ENCODE measurements at places on chromosomes 3 and 15. TPM values are rescaled to one million over a fixed set of nuclear protein-coding genes. Genes with fewer than 3 reads are reported as not detected.

- H3K36me3 ChIP-seq: peaks cover 34% of the 10 kb centered on the region
- DNase-seq: no peak
- no peaks in the 10 kb centered on the region for H3K4me1 ChIP-seq
- H3K27me3 ChIP-seq: no peaks in the 10 kb centered on the region
Measured at GRCh38 chr3:183774631-183775030, 50.7 kb downstream of the MAP6D1 start.

DNA sequence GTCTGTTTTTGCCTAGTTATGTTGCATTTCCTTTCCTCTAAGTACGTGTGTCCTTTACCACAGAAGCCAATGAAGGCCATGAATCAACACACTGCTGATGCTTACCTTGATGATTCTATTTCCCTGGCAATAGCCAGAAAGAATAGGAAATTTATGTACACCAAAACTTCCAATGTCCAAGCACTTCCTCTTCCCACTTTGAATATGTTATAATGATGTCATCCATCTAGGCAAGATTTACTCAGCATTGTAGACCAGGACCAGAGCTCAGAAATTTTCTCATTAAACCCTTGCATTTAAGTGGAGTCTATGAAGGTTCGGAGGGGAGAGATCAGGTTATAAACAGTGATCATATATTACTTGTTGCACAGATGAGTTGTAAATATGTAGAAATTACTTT lies 126.0 kb downstream of the THRB start:
- no peak overlapping the region for H3K4me3 ChIP-seq
- no peak for DNase-seq
- H3K27ac ChIP-seq: no peak overlapping the region
- H3K27me3 ChIP-seq: no peaks in the 10 kb centered on the region
- no peaks in the 10 kb centered on the region for H3K4me1 ChIP-seq

GRCh38 chr15:67096546-67097294 lies 31.3 kb downstream of the SMAD3 start:
- no peak for DNase-seq
- H3K36me3 ChIP-seq: peaks cover 34% of the 10 kb centered on the region
- no peak overlapping the region for H3K4me3 ChIP-seq
- H3K27ac ChIP-seq: no peak overlapping the region
- peaks cover 2% of the 10 kb centered on the region for H3K27me3 ChIP-seq

- no peak for DNase-seq
- H3K4me3 ChIP-seq: no peak overlapping the region
- H3K27ac ChIP-seq: no peak overlapping the region
- no peaks in the 10 kb centered on the region for H3K36me3 ChIP-seq
Measured at GRCh38 chr3:35757991-35758757, 118.8 kb downstream of the ARPP21 start.

The FBXL2 gene
- not detected for total RNA-seq

DNA sequence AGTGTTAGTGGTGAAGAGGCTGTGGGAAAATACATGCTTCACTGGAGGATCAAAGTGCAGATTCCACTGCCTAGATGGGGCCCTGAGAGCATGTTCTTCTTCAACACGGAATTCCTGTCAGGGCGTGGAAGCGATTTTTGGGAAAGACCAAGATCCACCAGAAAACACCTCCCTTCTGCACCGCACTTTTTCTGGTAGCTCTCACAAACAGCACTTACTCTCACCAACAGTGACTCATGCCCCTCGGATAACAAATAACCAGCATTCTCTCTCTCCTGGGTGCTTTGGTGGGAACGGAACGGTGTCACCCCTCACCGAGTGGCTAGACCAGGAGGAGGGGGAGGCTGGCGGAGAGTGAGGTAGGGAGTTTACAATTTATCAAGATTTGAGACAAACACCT lies 40.1 kb downstream of the ADAMTSL3 start:
- no peaks in the 10 kb centered on the region for H3K4me1 ChIP-seq
- H3K27ac ChIP-seq: no peak overlapping the region
- H3K4me3 ChIP-seq: no peak overlapping the region
- H3K36me3 ChIP-seq: no peaks in the 10 kb centered on the region
- no peak for DNase-seq
- H3K27me3 ChIP-seq: no peaks in the 10 kb centered on the region

The HACD3 gene
- total RNA-seq: 33.3 TPM

DNA sequence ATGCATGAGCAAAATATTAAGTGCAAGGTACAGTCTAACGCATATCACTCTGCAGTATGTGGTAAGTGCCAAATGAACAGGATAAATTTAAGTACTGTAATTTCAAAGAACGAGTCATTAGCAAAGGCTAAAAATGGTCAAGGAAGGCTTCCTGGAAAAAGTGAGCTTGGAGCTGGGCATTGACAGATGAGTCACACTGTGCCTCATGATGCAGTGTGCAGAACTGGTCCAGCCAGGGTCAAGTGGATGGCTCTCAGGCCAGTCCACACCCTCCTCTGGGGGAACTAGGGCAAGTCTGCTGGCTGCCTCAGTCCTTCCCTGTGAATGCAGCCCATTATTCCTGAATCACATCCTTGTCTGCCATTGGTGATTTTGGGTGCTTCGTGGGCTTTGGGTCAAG lies 76.3 kb downstream of the CACNA1D start:
- H3K27ac ChIP-seq: no peak overlapping the region
- DNase-seq: no peak
- H3K27me3 ChIP-seq: peaks cover 10% of the 10 kb centered on the region
- H3K4me1 ChIP-seq: no peaks in the 10 kb centered on the region

DNA sequence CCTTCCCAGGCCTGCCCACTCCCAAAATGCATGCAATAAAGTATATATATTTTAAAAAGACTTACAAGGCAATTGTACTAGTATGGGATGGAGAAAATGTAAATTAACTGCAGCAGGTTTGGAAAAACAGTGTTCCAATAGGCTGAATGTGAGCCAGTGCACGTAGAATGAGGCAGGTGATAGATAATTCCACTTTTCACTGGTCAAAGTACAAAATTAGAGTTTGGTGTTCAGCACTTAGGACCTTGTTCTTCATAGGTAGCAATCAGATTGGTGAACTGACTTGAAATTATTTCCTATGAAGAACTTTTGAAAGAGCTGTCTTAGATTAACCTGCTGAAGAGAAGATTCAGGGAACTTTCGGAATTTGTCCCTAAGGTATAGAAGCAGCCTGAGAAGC lies 1.9 kb downstream of the WDR48 start:
- DNase-seq: no peak
- H3K27ac ChIP-seq: no peak overlapping the region
- no peaks in the 10 kb centered on the region for H3K27me3 ChIP-seq
- H3K4me1 ChIP-seq: peaks cover 22% of the 10 kb centered on the region
- H3K4me3 ChIP-seq: no peak overlapping the region
- no peaks in the 10 kb centered on the region for H3K36me3 ChIP-seq

The RPN1 gene
- total RNA-seq: 118 TPM

DNA sequence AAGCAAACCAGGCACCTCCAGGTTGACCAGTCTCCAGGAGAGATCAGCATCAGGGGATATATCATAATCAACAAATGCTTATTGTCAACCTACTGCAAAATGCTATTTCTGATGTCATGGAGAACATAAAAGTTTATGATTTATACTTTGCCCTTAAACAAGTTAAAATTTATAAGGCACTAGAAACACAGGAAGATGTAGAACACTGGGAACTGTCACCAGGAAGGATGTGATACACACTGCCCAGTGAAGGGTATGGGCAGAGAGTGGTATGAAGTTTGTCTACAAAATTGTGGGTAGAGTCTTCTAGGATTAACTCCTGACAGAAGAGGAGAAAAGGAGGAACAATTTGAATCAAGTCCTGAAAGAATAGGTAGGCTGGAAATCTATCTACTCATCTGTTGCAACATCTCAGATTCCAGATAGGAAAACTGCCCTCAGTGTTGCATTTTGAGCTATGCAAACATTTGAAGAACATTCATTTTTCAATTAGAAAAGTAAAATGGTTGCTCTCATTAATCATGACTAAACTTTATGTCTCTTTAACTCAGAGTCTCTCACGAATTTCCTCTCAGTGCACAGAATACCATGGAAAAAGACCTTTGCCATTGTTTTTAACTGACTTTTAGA lies 105.9 kb upstream of the SKOR1 start:
- peaks cover 3% of the 10 kb centered on the region for H3K36me3 ChIP-seq
- H3K27ac ChIP-seq: no peak overlapping the region
- DNase-seq: no peak
- no peak overlapping the region for H3K4me3 ChIP-seq
- no peaks in the 10 kb centered on the region for H3K27me3 ChIP-seq
- H3K4me1 ChIP-seq: no peaks in the 10 kb centered on the region

The KLHL40 gene
- total RNA-seq: not detected

DNA sequence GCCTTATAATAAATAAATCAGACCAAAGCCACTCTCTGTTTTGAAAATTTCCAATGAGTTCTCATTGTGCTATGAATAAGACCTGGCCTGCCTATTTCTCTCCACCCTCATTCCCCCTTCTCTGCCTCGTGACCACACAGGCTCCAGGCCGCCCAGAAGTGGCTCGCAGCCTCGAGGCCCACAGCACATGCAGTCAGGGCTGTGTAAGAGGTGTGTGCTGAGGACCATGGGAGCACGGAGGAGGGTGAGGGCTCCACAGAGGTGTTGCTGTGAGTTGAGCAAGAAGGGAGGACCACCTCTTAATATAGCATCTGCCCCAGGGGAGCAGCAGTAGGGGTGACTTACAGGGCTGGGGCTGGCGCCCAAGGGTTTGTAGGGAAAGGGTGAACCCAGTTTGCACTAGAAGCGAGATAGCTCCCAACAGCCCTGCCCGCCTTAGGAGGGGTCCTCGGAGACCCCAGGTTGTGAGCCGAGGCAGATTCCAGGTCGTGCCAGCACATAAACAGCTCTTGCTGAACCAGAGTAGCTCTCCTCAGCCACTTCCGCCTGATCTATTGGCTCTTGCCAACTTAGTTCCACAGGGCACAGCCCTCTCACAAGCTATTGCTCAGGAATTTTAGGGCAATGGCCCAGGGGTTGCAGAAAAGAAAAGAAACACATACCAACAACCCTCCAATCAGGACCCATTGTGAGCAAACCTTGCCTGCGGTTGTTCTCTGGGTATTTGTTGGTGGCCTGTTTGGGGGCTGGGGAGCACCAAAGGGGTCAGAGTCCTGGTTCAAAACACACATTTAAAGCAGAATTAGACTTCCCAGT lies 117.7 kb downstream of the MYLK start:
- no peak for DNase-seq
- H3K27me3 ChIP-seq: peaks cover 11% of the 10 kb centered on the region
- H3K27ac ChIP-seq: no peak overlapping the region
- H3K36me3 ChIP-seq: no peaks in the 10 kb centered on the region
- H3K4me1 ChIP-seq: no peaks in the 10 kb centered on the region

GRCh38 chr3:106215047-106215446 lies 346.2 kb upstream of the CBLB start:
- peaks cover 21% of the 10 kb centered on the region for H3K4me1 ChIP-seq
- no peak for DNase-seq
- peak overlapping the region; percentile 1 for H3K4me3 ChIP-seq
- peak overlapping the region; percentile 72 for H3K27ac ChIP-seq

The RBMS3 gene
- total RNA-seq: 0.74 TPM

- H3K27me3 ChIP-seq: peaks cover 9% of the 10 kb centered on the region
- H3K27ac ChIP-seq: no peak overlapping the region
- H3K4me1 ChIP-seq: no peaks in the 10 kb centered on the region
- H3K36me3 ChIP-seq: no peaks in the 10 kb centered on the region
- no peak for DNase-seq
Measured at GRCh38 chr3:119329551-119329950, 35.4 kb downstream of the ARHGAP31 start.

DNA sequence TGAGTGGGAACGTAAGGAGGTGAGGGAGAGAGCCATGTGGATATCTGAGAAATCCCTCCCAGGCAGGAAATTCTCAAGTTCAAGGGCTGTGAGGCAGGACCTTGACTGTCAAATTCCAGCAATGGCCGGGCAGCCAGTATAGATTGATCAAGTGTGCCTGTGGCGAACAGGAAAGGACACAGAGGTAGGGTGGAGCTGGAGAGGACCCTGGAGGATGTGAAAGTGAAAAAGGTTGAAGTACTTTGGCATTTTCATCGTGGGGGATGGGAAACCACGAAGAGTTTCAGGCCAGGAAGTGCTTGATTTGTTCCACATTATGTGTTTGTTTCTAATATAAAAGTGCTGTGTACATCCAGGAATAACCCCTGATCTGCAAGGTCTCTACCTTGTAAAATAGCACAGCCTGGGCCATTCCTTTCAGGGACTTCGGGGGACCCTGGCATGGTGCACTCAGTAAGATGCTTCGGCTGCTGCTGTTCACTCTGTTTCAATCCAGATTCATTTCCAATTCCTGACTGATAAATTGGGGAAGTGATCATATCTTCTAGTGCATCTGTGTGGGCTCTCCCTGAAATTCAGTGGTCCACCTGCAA lies 156.6 kb downstream of the MCTP2 start:
- H3K36me3 ChIP-seq: peaks cover 24% of the 10 kb centered on the region
- DNase-seq: peak; percentile 28
- H3K27ac ChIP-seq: peak overlapping the region; percentile 75
- H3K27me3 ChIP-seq: no peaks in the 10 kb centered on the region
- peaks cover 24% of the 10 kb centered on the region for H3K4me1 ChIP-seq

DNA sequence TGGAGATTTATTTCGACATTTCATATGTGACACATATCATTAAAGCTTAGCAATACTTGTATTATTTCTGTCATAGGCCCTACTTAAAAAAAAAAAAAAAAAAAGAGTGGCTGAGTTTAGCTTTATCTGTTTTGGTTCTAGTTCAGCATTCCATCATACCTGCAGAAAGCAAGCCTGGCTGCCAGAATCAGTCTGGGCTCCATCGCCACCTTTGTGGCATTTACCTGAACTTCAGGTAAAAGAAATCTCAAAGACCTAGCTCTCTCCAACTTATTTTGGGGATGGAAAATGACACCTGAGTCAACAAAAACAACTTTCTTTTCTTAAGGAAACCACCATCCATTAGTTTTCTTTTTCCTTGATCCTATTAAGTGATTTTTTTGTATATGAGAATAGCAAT lies 82.1 kb downstream of the NEK10 start:
- no peak overlapping the region for H3K4me3 ChIP-seq
- H3K27me3 ChIP-seq: no peaks in the 10 kb centered on the region
- no peak for DNase-seq
- no peaks in the 10 kb centered on the region for H3K4me1 ChIP-seq
- H3K36me3 ChIP-seq: no peaks in the 10 kb centered on the region

DNA sequence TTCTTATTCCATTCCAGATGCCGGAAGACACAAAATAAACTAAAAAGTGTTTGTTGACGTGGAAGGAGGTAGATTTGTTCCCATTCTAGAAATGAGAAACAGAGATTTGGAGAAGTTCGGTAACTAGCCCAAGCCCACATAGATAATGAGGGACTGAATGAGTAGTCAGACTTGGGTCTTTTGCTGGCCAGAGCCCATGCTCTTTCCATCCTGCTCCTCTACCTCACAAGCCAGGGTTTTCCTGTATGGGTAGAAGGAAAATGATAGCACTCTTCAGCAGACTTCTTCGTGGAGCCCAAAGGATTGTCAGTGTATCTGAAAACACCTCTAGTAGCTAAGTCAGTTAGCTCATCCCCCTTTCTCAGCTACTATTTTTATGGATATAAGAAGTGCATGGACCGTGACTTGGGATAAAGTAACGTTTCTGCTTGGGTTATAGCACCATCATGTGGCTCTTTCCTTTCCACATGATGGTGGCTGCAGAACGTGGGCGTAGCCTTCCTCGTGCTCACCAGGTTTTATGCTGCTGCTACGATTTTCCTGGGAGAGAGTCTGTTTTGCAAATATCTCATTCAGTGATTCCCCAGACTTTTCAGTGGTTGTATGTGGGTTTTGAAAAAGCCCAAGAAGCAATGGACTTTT lies 84.6 kb downstream of the DGKG start:
- DNase-seq: no peak
- no peak overlapping the region for H3K27ac ChIP-seq
- no peaks in the 10 kb centered on the region for H3K4me1 ChIP-seq
- H3K27me3 ChIP-seq: peaks cover 15% of the 10 kb centered on the region
